Fibroblast of skin of right biceps (primary cell): ENCODE measurements at places on chromosomes 6 and 20.

GRCh38 chr6:106908386-106908840 is 66.1 kb downstream of the CD24 start:
- DNase-seq: no peak

- no peak for DNase-seq
Observed at GRCh38 chr6:25056130-25056529, 120.4 kb upstream of the RIPOR2 start.

DNA sequence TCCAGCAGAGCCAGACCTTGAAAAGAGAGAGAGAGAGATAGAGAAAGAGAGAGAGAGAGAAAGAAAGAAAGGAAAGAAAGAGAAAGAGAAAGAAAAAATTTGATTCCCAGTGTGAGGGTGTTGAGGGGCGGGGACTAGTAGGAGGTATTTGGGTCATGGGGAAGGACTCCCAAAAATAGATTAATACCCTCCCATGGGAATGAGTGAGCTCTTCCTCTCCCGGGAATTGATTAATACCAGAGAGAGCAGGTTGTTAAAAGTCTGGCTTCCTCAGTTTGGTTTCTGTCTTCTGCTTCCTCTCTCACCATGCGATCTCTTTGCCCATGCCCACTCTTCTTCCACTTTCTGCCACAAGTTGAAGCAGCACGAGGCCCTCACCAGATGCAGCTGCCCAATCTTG is 28.8 kb upstream of the CFAP206 start:
- DNase-seq: no peak

GRCh38 chr6:37232430-37233017 is 25.0 kb upstream of the TBC1D22B start:
- DNase-seq: no peak
